Astrocyte (in vitro differentiated cells and primary cell): ENCODE measurements at places on chromosomes 16 and 17.

- DNase-seq = no peak
Measured at GRCh38 chr17:74148446-74148845, 55.0 kb upstream of the RPL38 start.

GRCh38 chr16:66491716-66492064 lies 58.2 kb downstream of the TK2 start:
- DNase-seq = no peak

DNA sequence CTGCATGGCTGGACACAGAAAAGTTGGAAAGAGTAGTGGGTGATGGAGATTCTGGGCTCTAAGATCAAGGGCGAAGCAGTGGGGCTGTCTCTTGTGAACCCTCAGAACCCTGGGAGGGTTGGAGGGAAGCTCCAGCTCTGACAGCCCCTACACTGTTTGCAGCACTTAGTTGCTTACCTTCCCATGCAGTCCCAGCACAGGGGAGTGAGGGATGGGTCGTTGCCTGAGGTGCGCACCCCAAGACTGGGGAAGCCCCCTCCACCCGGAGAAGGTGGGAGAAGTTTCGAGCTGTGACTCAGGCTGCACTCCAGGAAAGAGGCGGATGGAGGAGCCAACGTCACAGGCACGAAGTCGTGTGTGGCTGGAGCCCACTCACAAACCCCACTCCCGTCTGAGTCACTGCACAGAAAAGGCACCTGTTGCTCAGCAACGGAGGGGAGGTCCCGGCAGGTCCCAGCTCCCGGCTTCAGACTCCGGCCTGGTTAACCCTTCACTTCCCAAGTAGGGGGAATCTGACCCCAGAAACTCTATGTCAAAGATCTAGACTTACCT lies 60.1 kb downstream of the AIPL1 start:
- DNase-seq = peak; percentile 84

GRCh38 chr17:19708431-19709175 lies 7.8 kb downstream of the SLC47A2 start:
- no peak for DNase-seq

DNA sequence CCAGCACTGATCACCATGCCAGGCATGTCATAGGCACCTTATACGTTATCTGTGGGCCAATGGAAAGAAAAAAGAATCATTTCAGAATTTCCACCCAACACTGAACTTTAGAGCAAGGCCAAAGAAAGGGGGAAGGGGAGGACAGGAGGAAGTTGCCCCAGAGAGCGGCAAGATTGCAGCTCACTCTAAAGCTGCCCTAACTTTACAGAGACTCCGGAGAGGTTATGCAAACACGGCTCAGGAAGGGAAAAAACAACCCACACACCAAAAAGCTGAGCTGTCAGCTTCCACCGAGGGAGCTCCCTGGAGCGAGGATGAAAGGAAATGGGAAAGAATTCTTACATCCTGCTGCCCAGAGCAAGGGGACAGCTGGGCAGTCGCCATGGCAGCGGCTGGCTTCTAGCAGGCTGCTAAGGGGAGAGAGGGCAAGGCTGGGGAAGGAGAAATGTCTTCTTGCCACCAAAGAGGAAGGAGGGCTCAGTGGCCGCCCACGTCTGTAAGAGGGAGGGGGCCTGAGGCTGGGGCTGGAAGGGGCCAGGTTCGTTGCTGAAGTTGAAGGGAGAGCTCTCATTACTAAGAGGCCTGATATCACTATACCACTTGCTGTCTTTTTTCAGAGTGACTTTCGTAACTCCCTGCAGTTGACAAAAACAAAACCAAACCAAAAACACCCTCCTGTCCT lies 18.2 kb downstream of the COTL1 start:
- peak; percentile 70 for DNase-seq

- DNase-seq = peak; percentile 98
Measured at GRCh38 chr17:78356101-78356713, 3.7 kb downstream of the SOCS3 start.

DNA sequence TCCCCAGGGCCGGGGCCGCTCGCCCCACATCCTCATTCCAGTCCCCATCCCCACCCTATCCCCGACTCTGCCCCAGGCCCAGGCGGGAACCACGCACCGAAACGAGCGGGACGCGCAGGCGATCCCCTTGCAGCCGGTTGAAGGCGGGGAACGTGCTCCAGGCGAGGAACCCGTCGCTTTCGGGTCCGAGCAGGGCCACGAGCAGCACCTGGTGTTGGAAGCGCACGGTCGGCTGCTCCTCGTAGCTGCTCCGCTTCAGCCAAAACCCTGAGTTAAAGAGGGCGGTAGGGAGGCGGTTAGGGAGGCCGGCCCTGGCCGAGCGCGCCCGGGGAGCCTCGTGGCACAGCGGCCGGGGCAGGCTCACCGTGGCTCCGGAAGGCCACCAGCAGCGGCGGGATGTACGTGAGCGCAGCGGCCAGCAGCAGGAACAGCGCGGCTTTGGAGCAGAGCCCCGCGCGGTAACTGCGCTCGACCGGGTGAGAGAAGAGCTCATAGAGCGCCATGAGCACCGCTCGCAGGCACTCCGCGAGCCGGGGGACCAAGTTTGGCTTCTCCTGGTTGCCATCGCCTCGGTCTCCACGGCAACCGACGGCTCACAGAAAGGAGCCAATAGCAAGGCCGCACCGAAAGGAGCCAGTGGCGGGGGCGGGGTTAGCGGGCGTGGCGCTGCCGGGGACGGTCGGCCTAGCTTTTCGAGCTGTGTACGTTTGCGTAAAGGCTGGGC lies at the start of gene TMEM231:
TMEM231 (minus strand) TSS at position 546 of the 724 bp plus-strand sequence; CDS start at position 503, 43 bp downstream.
- DNase-seq = peak; percentile 86

- no peak for DNase-seq
Measured at GRCh38 chr16:5175266-5175665, 77.7 kb upstream of the EEF2KMT start.

- DNase-seq = no peak
Measured at GRCh38 chr16:678209-678857, 1.9 kb upstream of the STUB1 start.

GRCh38 chr17:65457635-65458257 lies 103.7 kb downstream of the AXIN2 start:
- no peak for DNase-seq

DNA sequence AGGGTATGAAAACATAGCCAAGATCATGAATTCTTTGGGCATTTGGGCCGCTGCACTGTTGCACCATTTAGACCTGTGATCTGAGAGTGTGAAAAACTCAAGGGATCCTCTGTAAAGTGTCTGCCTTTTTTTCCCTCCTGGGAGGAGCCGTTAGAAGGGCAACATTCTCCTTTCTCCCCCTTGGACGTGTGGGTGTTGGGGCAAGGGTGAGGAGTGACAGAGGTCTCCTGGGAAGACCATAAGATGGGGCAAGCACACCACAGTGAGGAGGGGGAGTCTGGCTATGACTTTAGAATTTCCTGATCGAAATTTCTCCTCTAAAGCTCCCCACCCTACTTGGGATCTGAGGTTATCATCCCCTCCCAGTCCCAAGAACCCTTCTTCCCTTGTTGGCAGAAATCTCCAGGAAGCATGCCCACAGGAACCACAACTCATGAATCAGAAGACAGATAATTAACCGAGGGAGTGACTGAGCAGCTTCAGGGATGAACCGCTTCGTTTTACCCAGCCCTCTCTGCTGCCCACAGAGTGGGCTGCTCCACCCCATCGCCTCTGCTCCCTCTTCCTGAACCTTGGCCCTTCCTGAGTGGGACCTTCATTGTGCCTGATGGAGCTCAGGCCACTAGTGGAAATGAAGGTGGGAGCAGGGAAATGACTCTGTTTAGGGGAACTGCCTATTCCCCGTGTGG lies 4.2 kb downstream of the ITGB3 start:
- peak; percentile 88 for DNase-seq

DNA sequence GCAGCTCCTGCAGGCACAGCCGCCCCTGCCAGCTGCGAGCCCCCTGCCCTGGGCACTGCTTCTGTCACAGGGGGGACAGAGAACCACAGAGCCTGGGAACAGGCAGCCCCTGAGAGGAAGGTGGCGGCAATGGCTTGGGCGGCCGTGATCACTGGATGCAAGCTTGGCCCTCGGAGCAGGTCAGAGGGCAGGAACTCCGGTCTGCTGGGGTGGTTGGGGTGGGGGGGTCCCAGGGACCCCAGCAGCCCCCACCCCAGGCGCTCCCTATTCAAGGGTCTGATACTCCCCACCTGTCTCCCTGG lies 1.9 kb upstream of the CYBA start:
- DNase-seq = no peak

GRCh38 chr17:7016418-7016817 lies 4.0 kb downstream of the RNASEK start:
- DNase-seq = no peak

GRCh38 chr17:7173687-7174602 lies 5.2 kb downstream of the ASGR1 start:
- DNase-seq = peak; percentile 13

DNA sequence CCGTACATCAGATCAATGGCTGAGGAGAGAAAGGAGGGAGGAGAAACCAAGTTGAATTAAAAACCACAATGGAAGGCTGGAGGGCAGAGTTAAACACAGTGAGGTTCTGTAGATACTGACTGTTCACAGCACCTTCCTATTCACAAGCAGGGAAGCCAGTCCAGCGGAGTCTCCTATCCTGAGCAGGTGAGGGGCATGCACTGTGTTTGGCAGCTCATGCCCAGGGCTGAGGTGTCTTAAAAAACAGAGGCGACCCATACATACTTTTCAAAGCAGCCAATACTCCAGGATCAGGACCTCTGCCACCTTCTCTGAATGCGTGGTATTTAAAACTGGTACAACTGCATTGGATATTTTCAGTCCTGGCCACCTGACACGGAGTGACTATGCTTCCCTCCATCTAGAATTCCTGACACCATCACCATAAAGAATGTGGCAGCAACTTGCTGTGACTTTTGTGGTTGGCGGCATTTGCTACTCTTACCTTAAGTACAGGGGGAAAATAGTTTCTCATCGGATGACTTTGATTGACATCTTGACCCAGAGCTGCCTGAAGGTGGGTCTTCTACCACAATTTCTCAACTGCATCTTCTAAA lies 21.5 kb downstream of the USP22 start:
- DNase-seq = no peak

- DNase-seq = peak; percentile 99
Measured at GRCh38 chr17:56681561-56682266, 88.2 kb downstream of the NOG start.

DNA sequence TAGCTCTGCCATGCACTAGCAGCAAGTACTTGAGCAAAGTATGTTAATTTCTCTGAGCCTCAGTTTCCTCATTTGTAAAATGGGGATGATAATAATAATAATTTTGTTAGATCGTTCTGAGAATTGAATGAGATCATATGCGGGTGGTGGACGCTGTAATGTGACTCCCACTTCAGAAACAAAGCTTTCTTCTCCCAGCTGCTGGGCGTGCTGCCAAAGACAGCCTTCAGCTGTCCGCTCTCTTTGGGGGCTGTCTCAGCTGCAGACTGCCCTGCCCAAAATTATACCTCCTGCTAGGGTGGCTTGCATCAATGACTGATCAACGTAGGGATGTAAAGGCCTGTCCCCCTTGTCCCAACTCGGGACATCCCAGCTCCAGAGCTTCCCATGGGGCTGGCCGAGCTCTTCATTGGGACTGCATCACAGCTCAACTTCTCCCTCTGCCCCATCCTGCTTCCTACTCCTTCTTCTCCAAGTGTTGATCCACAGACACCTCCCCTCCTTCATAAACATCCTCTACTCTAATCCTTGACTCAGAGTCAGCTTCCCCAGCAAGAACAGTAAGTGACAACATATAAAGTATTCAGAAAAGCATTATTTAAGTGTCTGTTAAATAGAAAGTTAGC lies 30.7 kb upstream of the CDH5 start:
- peak; percentile 65 for DNase-seq
